Neural crest cell (in vitro differentiated cells): ENCODE measurements at places on chromosomes 5 and 9. TPM values are rescaled to one million over a fixed set of nuclear protein-coding genes. Genes with fewer than 3 reads are reported as not detected.

Gene EPB41L4A
- total RNA-seq: 10.8 and 12.4 TPM in 2 replicates

Gene DCAF12
- total RNA-seq: 52.6 and 54.1 TPM in 2 replicates

Gene LVRN
- 0.34 and 0.56 TPM in 2 replicates for total RNA-seq

- no peak for DNase-seq
Observed at GRCh38 chr5:151067632-151068432, 13.0 kb downstream of the TNIP1 start.

GRCh38 chr9:694403-695154 is 146.9 kb upstream of the DMRT1 start:
- no peak for DNase-seq

Gene SH3PXD2B
- total RNA-seq: 86.1 and 89.1 TPM in 2 replicates

Gene IFNA13
- total RNA-seq: not detected in 2 replicates

DNA sequence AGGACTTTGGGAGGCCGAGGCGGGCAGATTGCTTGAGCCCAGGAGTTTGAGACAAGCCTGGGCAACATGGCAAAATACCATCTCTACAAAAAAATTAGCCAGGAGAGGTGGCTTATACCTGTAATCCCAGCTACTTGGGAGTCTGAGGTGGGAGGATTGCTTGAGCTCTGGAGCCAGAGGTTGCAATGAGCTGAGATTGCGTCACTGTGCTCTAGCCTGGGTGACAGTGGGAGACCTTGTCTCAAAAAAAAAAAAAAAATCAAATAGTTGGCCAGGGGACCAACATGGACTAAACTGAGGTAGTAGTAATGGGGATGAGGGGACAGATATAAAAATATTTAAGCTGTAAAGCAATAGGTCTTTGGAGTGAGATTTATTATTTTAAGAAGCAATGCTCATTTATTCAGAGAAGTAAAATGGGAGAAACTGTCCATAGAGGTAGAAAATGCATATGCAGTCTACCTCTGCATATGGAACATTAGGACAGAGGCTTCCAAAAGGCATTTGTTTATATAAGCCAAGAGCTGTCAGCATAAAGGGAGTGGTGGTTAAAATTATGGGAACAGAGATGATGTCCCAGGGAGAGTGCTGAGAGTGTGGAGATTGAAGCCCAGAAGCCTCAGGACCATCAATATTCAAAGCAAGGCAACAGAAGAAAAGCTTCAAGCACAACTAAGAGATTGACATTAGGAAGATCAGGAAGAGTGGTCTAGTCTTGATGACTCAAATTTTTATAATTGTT is 98.1 kb downstream of the UBE2R2 start:
- no peak for DNase-seq

- peak; percentile 83 for DNase-seq
Observed at GRCh38 chr9:36765468-36766341, 193.0 kb downstream of the MELK start.

DNA sequence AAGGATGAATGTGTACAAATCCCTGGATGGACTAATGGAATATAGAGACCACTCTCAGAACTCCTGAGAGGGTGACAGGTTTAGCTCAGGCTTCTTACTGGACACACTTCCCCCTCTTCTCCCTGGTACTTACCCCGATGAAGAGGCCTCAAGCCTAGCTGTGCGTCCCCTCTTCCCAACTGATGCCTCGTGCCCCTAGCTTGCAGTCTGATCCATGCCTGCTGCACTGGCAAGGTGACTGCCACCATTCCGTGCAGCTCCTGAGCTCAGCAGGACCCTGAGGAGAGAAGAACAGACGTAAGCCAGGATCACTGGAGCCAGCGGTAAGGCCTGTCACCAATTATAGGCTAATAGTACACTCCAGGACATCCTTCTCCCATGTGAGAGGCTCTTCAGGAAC is 5.5 kb upstream of the STOML2 start:
- DNase-seq: no peak

DNA sequence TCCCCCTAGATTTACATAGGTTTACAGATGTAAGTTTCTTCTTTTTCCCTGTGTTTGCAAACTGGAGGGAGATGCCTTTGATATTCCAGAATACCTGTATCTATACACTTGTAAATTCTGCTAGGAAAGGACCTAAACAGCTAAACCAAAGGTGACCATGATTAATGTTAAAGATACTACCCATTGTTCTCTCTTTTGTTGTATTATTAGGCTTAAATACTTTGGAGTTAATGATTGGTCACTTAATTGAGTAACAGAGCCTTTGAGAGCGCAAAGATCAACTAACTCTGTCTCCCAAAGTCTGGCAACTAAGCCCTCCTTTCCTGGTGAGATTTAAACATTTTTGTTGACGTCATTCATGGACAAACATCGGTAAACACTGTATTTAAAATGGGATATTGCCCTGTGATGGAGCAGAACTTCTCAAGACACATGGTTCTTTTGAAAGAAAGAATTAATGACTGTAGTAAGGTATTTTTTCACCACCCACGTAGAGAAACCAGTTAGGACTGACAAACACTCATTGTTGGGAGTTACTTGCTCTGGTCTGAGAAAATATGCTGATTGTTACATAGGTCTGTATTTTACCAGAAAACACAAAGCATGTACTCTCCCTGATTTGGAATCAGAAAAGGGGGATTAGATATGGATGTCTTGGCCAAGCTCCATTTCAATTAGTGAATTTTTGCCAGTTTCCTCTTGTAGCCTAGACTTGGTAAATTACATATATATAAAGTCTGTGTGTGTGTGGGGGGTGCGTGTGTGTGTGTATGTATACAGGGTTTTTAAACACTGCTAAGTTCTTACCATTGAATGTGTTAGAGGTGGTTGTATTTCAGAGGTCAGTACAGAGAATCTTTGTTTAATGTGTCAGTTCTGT is 4.6 kb downstream of the VCAN start:
- DNase-seq: no peak

Gene PCDHA4
- 9.0 and 9.9 TPM in 2 replicates for total RNA-seq

GRCh38 chr5:168528521-168529373 is at the start of gene FBLL1:
Gene FBLL1 (plus strand): TSS chr5:168529305. CDS start chr5:168529505, 200 bp downstream.
- DNase-seq: peak; percentile 62

DNA sequence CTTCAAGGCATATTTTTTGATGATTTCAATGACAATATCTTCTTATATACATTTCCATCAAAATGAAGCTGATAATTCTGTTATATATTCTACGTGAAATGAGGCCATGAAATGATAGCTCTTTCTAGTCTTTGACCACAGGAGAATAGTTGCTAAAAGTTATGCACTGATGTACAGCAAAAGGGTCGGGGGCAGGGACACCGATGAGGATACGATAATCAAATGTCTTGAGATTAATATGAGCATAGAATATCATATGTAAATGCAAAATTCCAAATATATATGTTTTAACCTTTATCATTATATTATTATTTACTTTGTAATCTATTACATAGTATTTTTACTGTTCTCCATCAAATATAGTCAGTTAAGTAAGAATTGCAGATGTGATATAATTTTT is 264.8 kb downstream of the KIAA0825 start:
- no peak for DNase-seq

- DNase-seq: no peak
Observed at GRCh38 chr5:80033513-80033912, 1.6 kb upstream of the THBS4 start.

DNA sequence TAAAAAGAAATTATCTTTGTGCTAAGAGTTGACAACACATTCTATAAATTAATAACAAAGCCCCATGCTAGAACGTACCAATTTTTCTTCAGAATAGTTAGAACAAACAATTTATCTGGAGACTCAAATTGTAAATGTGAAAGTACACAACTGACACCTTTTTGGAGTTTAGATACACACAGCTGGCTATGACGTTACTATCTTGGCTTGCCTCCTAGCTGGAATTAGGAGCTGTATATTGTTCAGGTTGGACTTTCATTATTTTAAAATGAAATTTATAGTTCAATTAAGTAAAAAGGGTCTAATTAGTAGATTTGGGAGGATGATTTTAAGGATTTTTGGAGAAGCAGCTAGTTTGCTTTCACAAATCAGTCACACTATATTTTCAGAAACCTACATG is 393.9 kb upstream of the RIOK2 start:
- no peak for DNase-seq

DNA sequence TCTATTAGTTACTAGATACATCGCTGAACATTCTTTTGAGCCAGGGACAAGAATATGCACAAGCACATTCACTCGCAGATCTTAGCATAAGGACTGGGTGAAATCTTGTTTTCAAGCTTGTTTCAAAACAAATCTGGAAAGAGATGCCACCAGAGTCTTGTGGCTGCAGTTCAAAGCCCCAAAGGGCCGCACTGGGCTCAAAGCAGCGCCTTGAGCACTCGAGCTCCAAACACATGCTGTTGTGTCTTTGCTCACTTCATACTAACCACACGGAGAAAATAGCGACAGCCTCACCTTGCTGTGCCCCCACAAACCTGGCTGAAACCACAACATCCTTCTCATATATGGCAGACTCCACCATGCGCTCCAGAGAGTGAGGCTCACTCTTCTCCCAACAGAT is 34.2 kb upstream of the IL7R start:
- no peak for DNase-seq

DNA sequence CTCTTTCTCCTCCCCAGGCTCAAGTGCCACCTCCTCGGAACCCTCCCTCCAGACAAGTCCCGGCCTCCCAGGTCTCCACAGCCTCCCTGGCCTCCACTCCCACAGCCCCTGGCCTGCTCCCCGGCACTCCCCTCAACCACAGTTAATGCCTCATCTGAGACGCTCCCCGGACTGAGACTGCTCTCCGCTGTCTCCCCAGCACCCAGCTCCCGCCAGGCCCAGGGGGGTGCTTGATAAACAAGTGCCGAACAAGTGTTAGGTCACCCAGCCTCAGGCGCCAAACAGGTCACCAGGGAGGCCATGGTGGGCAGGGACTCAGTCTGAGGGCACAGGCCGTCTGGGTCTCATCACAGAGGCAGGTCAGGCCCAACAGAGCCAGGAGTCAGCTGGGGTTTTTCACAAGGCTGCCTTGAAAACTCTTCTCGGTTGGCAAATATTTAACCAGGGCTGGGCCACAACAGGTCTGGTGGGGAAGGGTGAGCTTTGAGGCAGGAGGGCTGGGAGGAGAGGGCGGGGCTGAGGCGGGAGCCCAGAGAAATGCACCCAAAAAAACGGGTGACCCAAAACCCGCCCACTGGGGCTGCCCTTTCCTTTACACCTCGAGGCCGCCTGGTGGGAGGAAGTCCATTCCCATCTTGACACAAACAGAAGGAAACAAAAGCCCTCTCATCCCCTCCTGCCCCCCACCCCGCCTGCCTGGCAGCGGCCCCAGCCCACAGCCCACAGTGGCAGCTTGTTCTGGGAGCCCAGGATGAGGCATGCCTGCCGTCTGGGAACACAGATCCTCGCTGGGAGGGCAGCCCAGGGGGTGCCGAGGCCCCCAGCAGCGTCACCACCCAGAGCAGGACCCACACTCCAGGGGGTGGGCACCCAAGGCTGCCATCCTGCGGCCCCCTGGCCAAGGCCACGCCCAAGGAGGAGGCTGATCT is 66.6 kb upstream of the STXBP1 start:
- DNase-seq: no peak

- peak; percentile 35 for DNase-seq
Observed at GRCh38 chr5:172806897-172807672, 27.0 kb upstream of the ERGIC1 start.
